ENCODE measurements at places on chromosomes 7 and 10.

DNA sequence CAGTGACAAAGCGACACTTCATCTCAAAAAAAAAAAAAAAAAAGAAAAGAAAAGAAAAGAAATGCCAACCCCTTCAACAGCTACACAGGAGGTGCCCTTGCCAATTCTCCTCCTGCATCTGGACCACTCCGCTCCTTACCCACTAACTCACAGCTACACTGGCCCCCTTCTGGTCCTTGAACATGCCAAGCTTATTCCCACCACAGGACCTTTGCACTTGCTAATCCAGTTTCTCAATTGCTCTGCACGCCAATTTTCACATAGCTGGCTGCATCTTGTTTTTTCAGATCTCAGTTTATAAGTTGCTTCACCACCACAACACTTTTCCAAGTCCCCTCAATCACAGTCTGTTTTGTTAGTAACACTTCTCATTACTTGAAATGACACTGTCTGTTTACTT, 5.5 kb downstream of the PDAP1 start:
- no peak for DNase-seq

- DNase-seq: no peak
Observed at GRCh38 chr10:44312401-44312800, 72.5 kb downstream of the CXCL12 start.

DNA sequence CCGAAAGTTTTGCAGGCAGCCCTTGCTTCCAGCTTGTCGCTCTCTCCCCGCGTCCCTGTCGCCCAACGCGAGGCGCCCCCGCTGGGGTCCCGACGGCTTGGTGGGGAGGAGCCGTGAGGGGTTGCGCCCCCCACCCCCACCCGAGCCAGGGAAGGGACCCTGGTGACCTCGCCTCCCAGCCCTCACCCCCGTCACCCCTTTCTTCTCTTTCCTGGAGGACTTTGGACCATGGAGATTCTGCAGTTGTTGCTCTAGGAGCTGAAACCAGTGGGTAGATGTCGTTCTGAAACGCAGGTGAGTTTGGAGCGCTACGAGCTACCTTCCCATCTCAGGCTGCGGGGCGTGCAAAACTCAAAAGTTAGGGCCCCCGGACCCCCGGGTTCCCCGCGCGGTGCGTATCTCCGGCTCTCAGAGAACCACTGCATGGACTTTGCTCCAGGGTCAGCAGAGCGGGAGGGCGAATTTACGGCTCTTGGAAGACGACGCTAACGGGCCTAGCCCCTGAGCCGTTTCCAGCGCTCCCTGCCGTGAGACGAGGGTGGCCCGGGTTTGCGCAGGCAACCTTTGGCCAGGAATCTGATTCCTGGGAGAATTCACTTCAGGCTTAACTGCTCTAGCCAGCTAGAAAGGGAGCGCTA, 684 bp upstream of the ATXN7L1 start:
- DNase-seq: no peak

GRCh38 chr7:65411249-65411648, 37.6 kb downstream of the ZNF92 start:
- no peak for DNase-seq

GRCh38 chr10:82564353-82565196, 689.6 kb downstream of the NRG3 start:
- no peak for DNase-seq

- DNase-seq: no peak
Observed at GRCh38 chr10:32384171-32384570, 37.2 kb upstream of the EPC1 start.

- DNase-seq: no peak
Observed at GRCh38 chr10:122404576-122404975, 30.1 kb downstream of the PLEKHA1 start.

DNA sequence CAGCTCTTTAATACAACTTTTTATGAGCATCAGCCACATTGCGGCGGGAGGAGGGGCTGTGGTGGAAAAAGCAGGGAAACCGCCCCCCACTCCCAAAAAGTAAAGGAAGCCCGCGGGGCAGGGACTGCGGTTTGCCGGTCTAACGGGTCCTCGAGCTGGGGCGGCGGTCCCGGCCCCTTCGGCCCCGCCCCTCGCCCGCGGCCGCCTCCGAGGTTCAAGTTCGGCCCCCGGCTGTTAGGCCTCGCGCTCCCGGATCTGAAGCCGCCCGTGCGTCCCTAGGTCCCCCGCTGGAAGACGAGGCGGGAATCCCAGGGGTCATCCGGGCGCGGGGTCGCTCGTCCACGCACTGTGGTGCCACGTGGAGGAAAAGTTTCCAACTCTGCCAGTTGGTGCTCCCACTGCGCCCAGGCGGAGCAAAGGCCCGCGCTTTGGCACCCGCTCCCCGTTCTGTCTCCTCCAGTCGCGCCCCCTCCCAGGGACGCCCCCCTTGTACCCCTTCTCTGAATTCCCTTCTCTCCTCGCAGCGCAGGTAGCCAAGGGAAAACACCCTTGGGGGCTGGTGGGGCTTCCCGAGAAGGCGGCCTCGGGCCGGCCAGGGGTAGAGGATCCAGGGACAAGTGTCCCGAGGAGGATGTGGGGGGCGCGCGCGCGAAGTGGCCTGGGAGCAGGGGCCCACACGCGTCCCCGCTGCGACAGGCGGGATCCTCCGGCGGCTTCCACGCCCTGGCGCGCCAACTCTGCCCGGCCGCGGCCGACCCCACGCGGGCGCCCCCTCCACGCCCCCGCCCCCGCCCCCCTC, 798 bp upstream of the AUTS2 start:
- DNase-seq: no peak

DNA sequence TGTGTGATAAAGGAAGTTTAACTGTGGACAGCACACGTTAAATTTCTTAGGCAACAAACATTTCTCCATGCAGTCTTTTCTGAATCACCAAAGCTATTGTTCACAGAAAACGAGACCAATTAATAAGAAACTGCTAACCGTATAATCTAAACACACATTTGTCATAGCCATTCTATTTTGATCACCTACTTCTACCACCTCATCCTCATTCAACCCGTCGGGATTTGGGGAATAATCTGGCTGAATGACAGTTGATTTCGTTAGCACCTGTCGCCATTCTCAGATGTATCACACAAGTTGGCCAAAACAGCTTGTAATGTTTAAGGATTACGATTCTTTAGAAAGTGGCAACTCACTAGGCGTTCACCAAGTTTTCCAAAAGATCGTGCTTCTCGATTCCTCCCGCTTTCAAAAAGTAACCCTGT, 1.2 kb downstream of the EZH2 start:
- DNase-seq: no peak

GRCh38 chr10:75736151-75736640, 304.8 kb downstream of the LRMDA start:
- DNase-seq: no peak

DNA sequence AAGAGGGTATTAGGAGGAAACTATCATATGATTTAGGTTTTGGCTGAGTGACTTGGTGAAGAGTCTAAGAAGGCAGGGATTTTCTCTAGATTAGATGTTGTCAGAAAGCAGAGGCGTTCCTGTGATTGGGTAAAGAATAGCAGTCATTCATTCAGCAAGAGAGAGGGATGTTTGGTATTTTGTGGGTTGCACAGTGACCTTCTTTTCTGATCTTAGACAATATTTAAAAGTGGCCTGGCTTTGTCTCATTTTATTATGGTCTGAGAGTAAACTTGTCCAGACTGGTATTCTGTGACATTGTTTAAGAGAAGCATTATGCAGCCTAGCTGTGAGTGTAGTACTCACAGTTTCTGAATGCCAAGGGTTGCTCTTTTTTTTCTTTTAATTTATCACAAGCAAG, 18.5 kb downstream of the HYAL4 start:
- DNase-seq: no peak

DNA sequence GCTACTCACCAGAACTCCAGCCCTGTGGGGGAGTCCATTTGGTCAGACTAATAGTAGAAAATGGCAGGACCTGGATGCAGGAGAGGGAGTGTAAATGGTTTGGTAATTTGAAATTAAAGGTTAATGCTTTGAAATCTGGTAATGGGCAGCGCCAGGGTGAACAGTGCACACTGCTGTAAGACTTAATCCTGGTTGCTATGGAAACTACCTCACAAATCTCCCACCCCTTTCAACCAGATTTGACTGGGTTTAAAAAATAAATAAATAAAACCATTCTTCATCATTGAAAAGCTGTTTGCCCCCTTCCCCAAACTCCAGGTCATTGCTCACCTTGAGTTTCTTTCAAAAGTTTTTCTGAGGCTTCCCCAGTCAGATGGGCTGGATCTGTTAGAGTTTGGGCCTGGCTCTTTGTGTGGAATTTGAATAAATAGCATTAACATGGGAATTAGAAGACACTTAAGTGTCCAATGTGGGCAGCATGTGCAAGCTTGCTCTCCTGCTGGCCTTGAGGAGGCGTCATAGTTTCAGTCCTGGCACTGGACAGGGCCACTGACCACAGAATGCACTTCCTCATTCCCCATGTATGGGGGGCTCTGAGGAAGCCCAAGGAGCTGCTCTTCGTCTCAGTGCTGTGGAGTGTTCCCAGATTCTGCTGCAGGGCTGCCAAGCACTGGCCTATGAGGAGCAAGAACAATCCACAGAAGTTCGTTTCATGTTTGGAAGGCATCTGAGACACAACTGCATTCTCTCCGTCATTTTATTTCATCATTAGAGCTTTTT, 90.7 kb downstream of the LRRC4 start:
- no peak for DNase-seq

DNA sequence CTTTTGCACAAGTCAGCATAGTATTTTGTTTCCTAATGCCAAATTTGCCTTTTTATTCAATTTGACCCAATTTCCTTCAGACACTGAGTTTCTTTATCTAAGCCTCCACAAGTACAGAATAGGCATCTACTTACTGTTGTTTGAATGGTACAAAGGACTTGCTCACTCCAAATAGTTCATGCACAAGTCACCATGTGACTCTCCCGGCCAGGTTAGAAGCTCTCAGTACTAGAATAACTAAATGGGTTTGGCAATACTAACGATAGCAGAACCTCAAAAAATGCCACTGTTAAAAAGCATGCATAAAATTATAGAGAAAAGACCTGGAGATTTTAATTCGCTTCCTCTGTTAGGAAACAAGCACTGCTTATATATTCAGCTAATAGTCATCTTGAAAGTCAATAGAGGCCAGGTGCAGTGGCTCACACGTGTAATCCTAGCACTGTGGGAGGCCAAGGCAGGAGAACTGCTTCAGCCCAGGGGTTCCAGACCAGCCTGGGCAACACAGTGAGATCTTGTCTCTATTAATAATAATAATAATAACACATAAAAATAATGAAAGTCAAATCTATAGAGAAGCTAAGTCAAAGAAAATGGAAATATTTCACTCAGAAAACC, 335.8 kb upstream of the MBL2 start:
- no peak for DNase-seq

- DNase-seq: no peak
Observed at GRCh38 chr10:93070378-93071176, 3.1 kb upstream of the CYP26A1 start.

- DNase-seq: no peak
Observed at GRCh38 chr10:78685466-78686103, 383.2 kb upstream of the ZMIZ1 start.

- DNase-seq: no peak
Observed at GRCh38 chr10:132062116-132062515, 3.6 kb upstream of the JAKMIP3 start.

DNA sequence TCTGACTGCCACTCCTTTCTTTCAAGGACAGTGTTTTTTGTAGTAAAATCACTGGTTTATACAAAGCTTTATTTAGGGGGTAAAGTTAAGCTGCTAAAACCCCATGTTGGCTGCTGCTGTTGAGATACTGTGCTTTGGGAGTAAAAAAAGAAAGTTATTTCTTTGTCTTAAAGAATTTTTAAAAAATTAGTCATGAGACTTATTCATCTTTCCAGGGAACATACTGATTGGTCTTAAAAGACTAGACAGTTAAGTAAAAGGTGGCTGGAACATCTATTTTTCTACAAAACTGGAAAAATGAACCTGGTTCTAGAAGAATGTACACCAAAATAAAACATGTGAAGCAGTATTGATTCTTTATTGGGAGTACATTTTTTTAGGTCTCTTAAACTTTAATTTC, 20.6 kb downstream of the BBIP1 start:
- no peak for DNase-seq

- no peak for DNase-seq
Observed at GRCh38 chr10:87579563-87579962, 74.9 kb downstream of the MINPP1 start.

DNA sequence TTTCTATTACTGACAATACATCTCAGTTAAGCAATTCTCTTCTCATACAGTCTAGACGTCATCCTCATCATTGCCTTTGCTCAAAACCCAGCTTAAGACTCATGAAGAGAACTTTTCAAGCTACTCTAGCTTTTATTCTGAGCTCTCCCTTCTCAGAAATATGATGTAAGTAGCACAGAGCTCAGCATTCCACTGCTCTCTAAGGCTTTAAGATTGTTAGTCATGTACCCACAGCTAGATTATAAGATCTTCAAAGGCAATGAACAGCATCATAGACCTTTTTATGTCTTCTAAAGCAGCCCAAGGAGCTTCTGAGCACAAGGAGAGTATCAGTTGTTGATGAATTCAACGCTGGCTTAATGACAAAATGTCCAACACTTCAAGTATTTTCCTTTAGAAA, 119.3 kb downstream of the NRP1 start:
- no peak for DNase-seq

DNA sequence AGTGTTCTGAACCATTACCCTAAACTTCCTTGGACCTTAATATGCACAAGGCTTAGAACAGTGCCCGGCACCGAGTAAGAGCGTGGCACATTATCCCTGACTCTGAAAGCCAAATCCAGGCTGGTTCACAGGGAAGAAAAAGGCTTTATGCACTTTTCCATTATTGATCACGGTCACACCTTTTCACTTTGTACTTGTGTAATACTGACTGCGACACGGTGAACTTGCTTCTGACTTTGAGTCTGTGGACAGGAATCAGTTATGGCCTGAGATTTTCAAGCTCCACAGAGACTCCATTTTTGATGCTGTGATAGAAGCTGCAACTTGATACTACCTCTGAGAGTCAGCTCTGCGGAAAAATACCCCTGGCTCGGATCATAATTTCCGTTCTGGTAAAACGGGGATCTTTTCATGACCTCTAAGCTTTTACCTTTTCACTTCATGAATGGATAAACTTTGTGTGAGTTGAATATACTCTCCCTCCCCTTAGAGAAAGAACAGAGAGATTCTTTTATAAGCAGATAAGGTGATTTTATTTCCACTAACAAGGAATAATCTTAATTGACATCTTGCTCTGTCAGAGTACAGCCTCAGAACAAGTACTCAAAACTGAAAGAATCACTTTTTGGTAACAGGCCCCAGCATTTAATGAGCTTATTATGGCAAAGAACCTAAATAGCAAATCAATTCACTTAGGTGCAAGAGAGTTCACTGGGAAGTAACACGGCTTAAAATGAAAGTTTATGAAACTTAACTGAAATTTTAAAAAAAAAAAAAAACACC, 88.8 kb downstream of the ELMO1 start:
- no peak for DNase-seq

- peak; percentile 61 for DNase-seq
Observed at GRCh38 chr7:149742075-149742701, 31.2 kb downstream of the ZNF467 start.

- no peak for DNase-seq
Observed at GRCh38 chr7:19106241-19107080, 11.0 kb downstream of the TWIST1 start.

All from CD4-positive, alpha-beta T cell treated with Interleukin-17A for 1 hour (primary cell).